Cortex of kidney (tissue), 1 donor: ENCODE measurements at places on chromosomes 4 and X.

DNA sequence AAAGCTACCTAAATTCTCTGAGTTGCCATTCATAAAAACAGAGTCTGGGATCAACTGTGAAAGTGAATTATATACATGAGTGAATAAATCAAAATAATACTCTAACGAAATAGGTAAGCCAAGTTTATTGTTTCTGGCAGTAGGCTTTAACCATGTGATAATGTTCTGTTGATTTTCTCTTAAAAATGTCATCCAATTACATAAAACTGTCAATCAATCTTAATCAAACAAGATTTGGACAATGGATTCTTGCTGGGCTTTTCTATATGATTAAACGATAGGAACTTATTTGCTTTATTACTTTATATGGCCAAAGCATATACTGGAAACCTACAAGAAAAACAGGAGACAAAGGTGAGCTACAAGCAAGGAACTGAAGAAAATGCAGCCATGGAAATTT lies 148.8 kb downstream of the INPP4B start:
- no peak for DNase-seq

- DNase-seq: no peak
Measured at GRCh38 chr4:182023469-182023868, 219.7 kb upstream of the TENM3 start.

DNA sequence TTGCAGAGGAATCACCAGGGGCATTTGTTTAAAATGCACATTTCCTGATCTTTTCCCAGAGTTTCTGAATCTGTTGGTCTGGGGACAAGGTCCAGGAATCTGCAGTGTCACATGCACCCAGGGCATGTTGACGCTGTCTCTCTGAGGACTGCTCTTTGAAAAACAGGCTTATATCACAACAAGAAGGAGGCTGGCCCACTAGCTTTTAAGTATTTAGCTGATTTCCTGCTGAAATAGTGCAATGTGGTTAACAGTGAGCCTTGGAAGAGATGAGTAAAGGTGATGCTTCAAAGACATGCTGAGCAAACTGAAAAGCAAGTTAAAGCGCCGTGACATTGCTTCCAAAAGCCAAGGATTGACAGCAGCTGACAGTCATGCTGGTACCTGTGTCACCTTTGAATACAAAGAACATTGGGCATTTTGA lies 18.6 kb upstream of the SEPSECS start:
- no peak for DNase-seq

DNA sequence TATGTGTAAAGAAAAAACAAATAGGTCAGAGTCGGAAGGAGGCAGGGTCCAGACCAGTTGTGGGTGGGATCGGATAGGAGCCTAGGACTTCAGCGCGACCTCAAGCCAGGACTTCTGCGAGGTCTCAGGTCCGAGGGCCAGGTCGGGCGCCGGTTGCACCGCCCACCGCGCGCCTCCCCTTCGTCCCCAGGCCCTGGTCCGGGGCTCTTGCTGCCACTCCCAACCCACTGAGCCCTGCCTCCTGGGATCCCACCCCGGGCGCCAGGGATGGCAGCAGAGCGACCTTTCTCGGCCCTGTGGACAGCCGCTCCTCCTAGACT lies 12.3 kb downstream of the PITX2 start:
- DNase-seq: no peak

DNA sequence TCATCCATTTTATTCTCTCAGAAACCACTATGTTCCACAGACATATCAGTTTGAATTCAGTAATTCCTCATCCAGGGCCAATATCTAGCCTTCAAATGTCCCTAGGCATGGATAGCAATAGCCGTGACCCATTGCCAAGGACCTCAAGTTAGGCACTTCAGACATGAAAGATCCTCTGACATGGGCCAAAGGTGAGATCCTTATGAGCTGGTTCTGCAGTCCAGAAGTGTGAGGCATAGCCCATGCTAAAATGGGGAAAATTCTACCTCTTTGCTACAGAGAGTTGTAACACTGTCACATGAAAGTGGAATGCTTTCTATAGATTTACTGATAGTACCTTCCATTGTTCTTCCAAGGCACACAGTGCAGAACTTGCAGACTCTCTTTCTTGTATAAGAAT lies 349.7 kb upstream of the GALNT7 start:
- no peak for DNase-seq

- DNase-seq: no peak
Measured at GRCh38 chr4:186067757-186068385, 1.1 kb upstream of the TLR3 start.

DNA sequence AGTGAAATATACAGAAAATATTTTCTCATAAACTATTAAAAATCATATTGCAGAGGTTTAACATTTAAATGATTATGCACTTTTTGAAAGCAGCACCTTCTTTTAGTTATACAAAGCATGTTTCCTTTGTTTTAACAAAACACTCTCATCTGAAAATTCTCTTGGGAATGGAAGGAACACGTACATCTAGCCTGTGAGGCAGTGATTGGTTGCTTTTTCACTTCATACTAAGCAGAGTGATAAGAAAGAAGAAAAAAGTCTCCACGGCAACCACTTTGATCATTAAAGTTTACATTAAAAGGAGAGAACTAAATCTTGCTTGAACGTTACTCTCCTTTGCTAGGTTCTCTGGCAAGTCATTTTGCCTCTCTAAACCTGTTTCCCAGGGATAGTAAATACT lies 41.7 kb upstream of the H2AZ1 start:
- no peak for DNase-seq

DNA sequence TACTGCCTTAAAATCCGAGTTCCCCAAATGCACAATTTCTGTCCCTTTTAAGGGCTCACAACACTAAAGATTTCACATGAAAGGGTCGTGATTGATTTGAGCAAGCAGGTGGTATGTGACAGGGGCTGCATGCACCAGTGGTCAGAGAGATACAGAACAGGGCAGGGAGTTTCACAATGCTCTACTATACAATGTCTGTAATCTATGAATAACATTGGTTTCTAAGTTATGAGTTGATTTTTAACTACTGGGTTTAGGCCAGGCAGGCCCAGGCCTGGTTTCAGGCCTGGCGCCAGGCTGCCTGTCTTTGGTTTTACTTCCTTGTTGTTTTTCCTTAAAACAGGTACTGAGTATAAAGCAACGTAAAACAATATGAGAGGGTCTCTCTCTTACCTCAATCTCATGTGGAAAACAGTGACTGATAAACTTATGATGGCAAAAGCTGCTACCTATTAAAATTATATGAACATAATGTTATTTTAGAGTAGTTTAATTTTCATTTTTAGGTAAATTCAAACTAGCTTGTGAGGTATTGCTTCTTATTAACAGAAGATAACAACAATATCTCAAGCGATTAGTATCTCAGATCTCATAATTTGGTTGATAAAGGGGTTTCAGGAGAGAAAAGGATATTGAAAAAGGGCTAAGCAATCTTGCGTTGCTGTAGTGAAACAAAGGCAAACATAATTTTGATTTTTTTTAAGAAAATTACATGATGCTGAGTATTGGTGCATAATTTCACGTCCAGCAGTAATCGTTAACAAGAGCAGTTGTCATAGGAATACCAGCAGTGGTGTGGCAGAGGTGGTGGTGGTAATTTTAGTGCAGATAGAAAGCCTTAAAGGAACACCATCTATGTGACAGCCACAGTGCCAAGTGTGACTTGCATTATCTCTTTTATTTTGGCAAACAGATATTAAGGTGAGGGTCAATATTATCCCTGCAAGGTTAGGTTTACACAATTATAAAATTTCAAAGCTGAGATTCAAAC lies 944.4 kb upstream of the GRID2 start:
- no peak for DNase-seq

GRCh38 chr4:24956763-24957162 lies 43.9 kb upstream of the CCDC149 start:
- DNase-seq: no peak

DNA sequence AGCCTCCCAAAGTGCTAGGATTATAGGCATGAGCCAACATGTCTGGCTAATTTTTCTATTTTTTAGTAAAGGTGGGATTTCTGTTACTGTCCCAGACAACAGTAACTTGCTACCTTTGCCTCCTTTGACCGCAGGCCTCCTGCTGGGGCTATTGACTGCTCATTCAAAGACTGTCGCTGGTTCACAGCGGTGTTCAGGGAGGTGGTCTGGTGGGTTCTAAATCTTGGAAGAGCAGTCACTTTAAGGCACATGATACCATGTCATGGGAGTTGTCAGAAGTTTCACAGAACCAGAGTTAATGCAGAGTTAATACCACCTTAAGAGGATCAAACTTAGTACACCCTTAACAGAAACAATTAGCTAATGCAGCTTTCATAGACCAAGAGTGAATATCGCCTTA lies 3.8 kb downstream of the ASMT start:
- no peak for DNase-seq

- DNase-seq: no peak
Measured at GRCh38 chrX:53290441-53291041, 9.2 kb upstream of the IQSEC2 start.

DNA sequence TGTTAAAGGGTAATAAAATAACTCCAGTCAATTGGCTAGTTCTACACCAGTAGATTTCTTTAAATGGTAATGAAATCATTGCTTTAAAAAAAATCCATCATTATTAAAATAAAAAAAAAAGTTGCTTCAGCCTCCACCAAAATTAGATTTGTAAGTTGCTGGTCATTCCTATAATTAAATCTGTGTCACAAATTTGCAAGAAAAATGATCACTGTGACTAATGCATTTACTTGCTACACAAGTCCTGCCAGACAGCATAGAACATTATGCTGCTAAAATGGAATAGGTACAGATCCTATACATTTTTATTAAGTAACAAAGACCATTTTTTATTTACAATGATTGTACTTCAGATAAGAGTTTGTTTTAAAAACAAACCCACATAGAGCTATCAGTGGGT lies 85.8 kb downstream of the SLC10A7 start:
- no peak for DNase-seq

DNA sequence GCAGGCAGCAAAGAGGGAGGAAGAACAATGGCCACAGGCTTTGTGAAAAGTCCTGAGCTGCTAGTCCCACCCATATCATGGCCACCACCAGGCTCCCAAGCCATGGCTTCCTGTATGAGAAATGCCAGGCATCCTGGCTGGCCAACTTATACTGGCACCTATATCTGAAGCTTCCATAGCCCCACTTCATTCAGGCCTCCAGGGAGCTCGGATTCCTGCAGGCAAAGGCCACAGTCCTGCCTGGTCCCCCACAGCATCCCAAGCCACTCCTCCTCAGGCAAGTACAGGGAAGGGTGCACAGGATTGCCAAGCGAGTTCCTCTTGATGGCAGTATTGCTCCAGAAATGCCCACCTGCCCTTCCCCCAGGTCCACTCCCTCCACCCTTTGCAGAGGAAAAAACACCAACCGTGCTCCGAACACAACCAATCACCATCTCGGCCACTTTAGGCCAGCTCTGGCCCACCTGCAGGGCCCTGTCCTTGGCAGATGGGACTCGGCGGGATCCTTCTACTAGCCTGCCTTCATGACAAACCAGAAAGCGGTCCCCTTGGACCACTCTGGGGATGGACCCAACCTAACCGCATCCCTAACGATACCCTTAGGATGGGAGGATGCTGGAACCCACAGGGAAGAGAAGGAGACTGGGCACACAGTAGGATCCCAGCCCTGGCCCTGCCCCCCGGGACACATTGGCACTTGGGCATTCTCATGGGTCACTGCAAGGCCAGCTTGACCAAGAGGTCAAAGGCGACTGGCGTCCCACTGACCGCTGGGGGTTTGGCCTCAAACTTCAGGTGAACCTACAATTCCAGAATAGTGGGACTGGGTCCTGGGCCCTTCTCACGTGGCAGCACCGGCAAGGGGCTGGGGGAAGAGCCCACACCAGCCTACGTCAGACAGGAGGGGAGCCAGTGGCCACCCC lies 220.4 kb upstream of the AGTR2 start:
- DNase-seq: peak; percentile 4

DNA sequence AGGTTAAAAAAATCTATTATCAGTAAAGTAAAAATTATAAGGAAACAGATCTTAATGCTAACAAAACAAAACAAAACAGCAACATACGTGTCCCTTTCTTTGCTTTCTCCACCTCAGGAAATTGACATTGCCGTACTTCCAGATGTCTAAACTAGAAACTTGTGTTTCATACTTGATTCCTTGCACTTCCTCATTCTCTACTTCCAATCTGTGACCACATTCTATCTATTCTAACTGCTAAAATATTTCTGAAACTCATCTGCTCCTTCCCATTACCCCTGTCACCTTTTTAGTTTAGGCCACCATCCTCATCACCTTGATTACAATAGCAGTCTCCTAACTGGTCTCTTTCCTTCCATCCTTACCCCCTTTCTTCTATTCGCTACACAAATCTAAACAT lies 22.5 kb upstream of the RPA4 start:
- DNase-seq: no peak

DNA sequence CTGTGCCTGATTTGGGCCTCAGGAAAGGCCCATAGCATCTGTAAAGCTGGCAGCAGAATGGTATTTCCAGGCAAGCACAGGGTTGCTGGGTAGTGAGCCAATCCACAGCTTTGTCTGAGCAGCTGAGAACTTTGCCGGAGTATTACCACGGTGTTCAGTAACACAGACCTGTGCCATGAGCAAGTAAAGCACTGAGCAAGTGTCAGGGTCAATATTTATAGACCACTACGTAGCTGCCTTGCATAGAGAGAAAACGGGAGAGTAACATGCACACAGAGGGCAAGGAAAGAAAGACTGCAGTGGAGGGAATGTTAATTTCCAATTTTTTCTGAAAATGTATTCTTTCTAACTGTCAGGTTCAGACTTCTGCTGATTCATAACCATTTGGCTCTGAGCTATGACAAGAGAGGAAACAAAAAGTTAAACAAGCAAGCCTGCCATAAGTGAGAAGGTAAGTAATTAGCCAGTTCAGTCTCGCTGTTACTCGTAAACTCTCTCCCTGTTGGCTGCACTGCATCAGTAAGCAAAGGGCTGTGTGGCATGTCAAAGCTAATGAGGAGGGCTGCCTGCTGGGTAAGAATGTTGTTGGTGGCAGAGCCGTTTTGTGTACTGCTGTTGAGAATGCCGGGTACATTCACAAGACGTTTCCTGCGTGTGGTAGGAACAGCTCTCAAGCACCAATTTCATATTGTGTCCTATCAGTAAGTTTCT lies 238.1 kb downstream of the BMPR1B start:
- no peak for DNase-seq
